Spinal cord (tissue), 10 donors: ENCODE measurements at places on chromosomes 2 and 18.

- DNase-seq = no peak
Observed at GRCh38 chr2:19123556-19123955, 234.9 kb downstream of the OSR1 start.

GRCh38 chr2:194304191-194304590 is 1352.8 kb upstream of the SLC39A10 start:
- DNase-seq = no peak

- DNase-seq = no peak
Observed at GRCh38 chr2:98768384-98769113, 37.6 kb upstream of the MGAT4A start.

DNA sequence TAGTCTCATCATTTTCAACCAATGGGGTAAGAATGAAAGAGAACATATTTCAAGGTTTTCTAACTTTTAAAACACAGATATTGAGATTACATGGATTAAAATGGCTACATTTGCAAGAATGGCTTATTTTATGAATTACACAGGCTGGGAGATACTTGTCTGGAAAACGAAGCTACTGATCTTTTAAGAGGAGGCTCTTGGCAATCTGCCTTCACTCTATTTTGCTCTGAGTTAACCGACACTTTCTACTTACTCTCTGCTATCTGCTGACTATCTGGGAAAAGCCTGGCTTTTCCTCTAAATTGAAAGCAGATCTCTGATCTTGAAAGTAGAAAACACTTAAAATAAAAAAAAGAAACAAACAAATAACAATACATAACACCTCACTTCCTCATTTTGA is 325.4 kb upstream of the LINC00305 start:
- no peak for DNase-seq

DNA sequence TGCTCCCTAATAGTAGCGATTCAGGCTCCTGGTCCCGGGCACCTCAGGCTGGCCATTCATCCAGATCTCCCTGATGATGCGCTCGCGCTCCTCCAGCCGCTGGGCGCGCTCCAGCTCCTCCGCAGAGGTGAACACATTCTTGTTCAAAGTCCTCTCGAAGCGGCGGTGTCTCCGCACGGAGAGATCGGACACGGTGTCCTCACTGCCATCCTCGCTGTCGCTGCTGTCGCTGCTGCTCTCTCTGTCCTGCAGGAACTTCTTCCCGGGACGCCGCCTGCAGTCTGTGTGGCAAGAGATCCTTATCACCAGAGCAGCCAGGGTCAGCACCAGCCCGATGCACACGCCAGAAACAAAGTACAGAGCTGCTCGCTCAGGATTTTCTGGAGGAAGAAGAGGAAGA is 67.5 kb downstream of the EVA1A start:
- no peak for DNase-seq

- DNase-seq = no peak
Observed at GRCh38 chr2:113178891-113179290, 5.1 kb downstream of the PSD4 start.

GRCh38 chr18:63253014-63253413 is 66.6 kb downstream of the BCL2 start:
- no peak for DNase-seq

DNA sequence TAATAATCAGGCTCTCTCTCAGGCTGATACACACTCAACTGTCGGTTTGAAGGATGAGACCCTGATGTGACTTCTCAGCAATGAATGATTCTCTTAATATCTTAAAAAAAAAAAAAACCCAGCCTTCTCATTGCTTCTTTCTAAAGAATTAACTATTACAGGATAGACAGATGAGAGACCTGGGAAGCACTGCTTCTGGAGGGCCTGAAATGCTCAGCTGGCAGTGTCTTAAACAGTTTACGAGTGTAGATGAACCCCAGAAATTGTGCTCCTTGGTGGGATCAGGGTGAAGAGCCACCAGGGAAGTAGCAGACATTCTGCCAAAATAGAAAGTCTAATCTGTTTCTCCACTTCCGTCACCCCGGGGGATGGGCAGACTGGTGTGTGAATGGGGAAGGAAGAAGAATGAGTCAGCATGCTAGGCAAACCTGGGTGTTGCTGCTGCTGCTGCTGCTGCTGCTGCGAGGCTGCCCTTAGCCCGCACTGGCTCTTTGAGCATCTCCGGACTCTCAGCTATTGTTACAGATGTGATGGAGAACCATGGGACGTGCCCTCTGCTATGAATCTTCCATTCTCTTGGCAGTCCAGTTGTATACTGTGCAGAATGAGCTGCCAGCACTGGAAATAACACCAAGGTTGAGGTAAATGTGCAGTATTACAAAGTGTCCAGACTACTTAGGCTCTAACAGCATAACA is 158.4 kb downstream of the SETBP1 start:
- peak; percentile 20 for DNase-seq

DNA sequence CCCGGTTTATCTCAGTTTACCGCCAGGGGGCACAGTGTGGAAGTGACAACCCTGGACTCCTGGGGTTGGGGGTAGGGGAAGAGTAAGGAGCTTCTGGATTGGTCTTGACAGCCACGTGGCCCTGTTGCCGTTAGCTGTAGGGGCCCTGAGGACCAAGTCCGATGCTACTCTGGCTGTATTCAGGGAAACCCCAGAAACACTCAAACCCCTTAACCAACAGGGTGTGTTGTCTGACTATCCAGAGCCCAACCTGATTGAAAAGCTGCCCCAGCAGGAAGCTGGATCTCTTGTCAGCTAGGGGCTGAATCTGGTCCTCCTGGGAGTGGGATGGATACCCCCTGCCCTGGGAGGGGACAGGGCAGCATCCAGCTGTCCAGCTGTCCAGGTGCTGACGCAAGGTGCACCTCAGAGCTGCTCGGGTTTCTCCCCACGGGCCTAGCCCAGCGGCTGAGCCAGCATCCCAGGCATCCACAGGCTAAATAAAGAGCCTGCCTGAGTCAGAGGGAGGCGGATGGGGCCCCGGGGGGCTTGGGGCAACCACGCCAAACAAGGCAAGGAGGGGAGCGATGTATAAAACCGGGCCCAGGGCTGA is 3.1 kb upstream of the GMPPA start:
- DNase-seq = no peak

- no peak for DNase-seq
Observed at GRCh38 chr2:164363646-164364045, 257.6 kb downstream of the GRB14 start.

- DNase-seq = no peak
Observed at GRCh38 chr2:61775956-61776570, 77.8 kb downstream of the FAM161A start.

- no peak for DNase-seq
Observed at GRCh38 chr2:85647823-85648526, 20.0 kb downstream of the SFTPB start.

DNA sequence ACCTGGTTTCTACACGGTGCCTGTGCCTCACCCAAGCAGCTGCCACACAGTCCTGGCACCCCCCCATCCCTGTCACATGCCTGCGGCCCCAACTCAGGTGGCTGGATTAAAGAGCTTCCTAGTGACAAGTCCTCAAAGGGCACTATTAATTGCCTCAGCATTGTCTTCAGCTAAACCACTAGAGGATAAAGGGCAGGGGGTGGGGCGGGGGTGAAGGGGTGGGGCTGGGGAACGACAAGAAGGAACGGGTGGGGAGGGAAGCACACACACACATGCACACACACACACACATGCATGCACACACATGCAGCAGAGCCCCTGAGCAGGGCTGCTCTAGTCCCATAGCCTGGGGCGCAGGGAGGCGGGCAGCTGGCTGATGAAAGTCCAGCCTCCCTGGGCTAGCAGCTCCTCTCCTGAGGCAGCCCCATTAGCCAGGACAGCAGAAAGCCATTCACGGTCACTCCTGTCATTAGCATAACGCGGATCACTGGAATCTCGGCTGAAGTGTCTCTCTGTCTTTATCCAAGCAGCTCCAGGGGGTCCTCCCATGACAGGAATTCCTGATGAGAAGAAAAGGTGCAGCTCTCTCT is 7.4 kb upstream of the TEX261 start:
- DNase-seq = no peak

DNA sequence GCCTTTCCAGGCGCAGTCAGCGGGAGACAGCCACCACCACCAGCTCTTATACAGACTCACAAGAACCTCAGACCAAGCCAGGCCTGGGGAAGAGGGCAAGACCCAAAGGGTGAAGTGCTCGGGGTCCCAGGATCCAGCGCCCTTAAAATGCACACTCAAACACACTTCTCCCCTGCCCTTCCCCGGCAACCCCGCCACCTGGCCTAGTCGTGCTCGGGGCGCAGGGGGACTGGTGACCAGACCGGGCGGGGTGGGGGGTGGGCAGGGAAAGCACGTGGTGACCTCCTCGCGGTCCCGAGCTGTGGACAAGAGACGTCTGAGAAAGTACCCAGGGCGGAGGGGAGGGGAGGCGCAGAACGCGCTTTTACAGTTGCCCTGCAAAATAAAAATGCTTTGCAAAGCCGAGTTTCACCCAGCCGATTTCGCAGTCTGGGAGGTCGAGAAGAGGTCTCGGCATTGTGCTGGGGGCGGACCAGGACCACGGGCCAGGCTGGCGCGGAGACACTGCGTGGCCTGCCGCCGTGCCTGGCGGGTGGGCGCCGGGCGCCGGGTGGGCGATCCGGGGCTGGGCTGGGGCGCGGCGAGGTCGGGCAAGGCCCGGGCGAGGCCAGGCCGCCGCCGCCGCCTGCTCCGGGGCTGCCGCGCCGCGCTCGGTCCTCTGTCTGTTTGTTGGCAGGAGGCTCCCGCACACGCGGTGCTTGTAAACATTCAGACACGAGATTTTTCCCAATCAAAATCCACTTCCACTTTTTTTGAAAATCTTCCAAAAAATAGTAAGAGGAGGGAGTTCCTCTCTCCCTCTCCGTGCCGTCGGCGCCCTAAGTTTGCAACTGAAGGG is 2.0 kb downstream of the BCL11A start:
- no peak for DNase-seq

GRCh38 chr18:22219568-22220355 is 50.4 kb downstream of the GATA6 start:
- no peak for DNase-seq

DNA sequence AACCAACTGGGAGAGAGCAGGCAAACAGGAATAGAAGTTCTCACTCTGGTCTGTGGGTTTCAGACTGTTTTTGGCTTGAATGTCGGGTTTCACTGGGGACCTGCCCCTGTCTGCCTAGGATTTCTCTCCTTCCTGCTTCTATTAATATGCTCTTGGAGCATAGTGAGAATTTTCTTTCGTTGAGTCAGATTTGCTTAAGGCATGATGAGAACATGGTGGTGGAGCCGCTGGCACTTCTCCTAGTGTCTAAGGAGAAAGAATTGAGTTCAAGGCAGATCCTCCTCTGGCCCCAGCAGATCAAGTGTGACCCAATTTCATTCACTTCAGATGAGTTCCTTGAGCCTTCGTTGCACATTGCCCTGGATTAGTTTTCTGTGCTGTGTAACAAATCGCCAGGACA is 103.9 kb upstream of the HS6ST1 start:
- no peak for DNase-seq

DNA sequence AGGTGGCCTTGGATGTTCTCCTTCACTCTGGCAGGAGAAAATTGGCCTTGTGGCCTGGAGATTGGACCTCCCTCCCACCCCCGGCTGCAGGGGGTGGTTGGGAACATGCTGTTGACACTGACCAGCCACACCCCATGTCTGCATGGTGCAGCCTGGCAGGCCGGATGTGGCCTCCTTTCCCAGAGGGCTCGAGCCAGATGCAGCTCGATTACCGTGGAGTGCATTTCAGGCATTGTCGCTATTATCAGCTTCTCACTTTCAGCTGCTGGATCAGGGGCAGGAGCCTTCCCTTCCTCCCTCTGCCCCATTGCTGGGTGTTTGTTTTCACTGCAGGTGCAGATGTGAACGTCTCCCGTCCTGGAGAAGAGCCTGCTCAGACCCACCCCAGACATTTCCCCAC is 211.0 kb upstream of the SIX2 start:
- no peak for DNase-seq

- DNase-seq = no peak
Observed at GRCh38 chr2:58731488-58731869, 490.4 kb upstream of the FANCL start.

- no peak for DNase-seq
Observed at GRCh38 chr2:132902626-132903025, 232.6 kb upstream of the LYPD1 start.

DNA sequence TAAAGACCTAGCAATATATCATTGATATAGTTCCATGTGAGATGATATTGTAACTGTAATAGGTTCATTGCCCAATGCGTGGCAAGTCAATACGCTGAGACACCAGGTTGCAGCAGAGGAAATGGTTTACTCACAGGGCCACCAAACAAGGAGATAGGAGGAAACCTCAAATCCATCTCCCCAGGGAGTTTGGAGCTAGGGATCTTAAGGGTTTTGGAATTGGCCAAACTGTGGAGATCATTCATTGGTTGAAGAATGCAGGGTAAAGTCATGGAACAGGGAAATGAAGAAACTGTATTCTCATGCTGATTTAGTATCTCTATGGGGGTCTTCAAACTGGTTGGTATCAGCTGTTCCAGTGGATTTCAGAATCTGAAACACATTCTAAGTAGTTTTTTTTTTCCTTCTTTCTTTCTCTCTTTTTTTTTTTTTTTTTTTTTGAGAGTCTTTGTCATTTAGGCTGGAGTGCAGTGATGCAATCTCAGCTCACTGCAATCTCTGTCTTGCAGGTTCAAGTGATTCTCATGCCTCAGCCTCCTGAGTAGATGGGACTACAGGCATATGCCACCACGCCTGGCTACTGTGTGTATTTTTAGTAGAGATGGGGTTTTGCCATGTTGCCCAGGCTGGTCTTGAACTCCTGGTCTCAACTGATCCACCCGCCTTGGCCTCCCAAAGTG is 30.7 kb upstream of the PPM1B start:
- no peak for DNase-seq

DNA sequence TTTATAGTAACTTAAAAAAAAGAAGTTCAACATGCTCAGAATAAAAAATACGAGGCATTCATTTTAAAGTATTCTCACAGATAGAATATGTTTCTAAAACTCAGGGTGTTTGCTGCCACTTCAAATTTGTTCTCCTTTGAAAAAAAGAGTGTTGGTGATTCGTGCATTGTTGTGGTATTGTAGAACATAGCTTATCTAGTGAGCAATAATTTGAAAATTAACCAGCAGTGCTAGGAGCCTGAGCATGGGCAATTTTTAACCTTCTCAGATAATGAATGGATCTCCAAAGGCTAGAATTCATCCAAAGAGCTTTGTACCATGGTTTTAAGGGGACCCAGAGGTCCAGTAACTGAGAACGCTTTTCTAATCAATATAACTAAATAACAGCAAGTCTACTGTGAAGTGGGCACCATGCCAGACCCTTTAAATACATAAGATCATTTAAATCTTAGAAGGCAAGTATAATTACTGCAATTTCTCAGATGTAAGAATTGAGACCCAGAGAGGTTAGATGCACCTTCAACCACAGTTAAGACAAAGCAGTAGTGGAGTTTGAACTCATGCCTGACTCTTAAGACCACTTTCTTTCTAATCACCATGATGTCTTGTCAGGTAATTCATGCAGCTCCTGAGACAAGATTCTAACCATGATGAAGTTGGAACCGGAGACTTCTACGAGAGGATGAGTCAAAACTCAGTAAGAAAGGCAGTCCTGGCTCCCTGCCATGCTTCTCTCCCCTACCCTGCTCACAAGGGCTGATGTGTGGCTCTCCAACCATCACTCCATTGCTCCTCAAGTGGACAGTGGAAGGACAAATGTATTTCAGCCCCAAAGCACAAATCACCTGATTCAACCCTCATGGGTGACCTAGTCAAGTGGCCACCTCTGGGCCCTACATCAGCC is 3.4 kb downstream of the CYRIA start:
- no peak for DNase-seq
